ENCODE measurements at places on chromosomes 1 and 21. TPM values are rescaled to one million over a fixed set of nuclear protein-coding genes. Genes with fewer than 3 reads are reported as not detected.

- peak; percentile 63 for DNase-seq
Observed at GRCh38 chr21:45309069-45309986, 21.6 kb upstream of the POFUT2 start.

Gene OR10J1
- polyA plus RNA-seq = 0.10 TPM

Gene SPATC1L
- 13.2 TPM for polyA plus RNA-seq

Gene SELP
- 6.7 TPM for polyA plus RNA-seq

Gene TRIM46
- 4.1 TPM for polyA plus RNA-seq

Gene TGFB2
- polyA plus RNA-seq = 144 TPM

DNA sequence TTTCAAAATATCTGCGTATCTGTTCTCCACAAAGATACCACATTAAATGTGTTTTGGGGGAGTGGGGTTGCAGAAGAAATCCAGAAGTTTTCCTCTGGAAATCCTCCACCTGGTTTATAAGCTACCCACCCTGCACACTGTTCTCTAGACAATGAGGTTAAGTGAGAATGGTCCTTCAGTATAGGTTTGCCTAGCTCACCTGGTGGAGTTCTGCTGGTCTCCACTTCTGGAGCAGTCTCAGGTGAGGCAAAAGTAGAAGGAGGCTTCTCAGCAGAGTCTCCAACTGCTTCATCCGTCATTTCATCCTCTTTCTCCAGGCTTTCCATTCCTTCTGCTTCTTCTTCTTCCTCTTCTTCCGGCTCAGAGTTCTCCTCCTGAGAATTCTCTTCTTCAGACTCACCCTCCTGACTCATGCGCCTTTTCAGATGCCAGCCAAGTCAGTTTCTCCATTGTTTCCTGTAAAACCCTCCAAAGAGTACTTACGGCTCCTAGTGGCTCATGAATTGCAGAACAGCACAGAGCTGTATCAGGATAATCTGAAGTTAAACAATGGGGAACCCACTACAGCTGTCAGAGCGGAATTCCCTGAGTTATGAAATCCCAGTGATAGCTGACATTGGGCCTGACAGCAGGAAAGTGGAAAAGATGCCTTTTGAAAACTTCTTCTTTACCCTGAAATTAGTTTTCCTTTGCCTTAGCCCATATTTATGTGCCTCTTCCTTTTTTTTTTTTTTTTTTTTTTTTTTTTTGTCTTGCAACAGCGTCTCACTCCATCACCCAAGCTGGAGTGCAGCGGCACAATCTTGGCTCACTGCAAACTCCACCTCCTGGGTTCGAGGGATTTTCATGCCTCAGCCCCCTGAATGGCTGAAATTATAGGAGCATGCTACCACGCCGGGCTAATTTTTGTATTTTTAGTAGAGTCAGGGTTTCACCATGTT, 38.5 kb downstream of the MSTO1 start:
- DNase-seq = peak; percentile 80

DNA sequence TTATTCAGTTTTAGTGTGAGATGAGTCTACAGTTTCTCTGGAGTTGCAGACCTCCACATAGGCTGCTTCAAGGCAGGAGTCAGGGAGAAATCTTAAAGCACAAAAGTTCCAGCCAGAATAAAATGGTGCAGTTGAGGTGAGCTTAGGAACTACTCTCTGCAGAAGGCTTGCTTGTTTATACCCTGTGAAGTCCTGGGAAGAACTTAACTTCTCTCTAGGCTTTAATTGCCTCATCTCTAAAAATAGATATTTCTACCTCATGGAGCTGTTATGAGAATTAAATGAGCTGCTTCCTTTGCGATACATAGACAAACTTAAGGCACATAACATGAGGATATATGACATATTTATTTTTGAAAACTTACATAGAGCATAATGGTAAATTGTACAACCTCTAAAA, 286.2 kb downstream of the GPATCH2 start:
- DNase-seq = no peak

Gene RHD
- 2.0 TPM for polyA plus RNA-seq

DNA sequence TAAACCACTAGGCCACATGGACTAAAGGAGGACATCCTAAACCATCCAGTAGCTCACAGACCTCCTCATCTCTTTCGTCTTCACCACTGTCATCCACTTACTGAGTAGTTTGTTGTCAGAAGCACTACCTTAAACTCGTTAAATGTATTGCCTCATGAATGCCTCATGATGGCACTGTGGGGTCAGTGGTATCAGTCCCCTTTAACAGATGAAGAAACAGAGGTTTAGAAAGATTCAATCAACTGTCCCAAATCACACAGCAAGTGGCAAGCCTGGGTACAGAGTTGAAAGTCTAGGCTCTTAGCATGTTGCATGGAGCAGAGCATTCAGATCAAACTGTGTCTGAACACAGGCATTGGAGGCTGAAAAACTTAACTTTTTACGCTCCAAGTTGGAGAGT, 183.6 kb upstream of the KIAA0040 start:
- no peak for DNase-seq

DNA sequence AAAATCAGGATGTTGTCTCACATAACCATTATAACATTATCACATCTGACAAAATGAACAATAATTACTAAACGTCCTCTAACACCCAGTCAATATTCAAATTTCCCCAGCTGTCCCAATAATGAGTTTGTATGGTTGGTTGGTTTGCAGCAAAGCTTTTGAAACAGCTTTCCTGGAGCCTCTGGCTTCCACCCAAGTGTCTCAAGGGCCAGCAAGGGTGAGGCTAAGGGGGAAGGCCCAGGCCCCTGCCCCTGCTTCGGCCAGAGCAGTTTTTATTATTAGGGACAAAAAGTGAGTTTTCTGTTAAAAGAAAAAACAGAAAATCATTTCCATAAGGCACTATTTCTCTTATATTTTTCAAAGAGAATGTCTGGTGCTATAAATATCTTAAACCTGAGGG, 19.1 kb upstream of the AVPR1B start:
- no peak for DNase-seq

Gene CA6
- not detected for polyA plus RNA-seq

All from left lung (tissue), 14 donors.